ENCODE measurements at places on chromosomes 3 and 15.
A peak's percentile ranks its signal among the peaks of the same experiment; 100 is the strongest.

DNA sequence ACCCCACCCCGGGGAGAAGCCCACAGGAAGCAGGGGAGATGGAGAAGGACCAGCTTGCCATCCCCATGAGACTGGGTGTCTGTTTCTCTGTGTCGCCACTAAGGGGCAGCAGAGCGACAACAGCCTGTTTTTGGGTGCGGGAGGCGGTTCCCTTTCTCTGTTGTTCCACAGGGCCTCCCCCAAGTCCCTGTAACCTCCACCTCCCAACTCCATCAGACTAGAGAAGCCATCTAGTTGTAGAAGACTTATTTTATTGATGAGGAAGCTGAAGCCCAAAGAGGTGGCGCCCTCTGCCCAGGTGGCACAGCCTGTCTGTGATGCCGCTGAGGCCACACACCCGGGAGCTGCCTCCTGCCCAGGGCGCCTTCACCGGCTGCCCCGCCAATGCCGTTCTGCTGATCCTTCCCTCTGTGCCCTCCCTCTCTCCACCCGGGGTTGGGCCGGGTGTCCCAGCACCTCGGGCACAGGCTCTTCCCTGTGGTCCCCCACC lies 3.9 kb upstream of the CCDC9B start:
- peak; percentile 80 for DNase-seq

DNA sequence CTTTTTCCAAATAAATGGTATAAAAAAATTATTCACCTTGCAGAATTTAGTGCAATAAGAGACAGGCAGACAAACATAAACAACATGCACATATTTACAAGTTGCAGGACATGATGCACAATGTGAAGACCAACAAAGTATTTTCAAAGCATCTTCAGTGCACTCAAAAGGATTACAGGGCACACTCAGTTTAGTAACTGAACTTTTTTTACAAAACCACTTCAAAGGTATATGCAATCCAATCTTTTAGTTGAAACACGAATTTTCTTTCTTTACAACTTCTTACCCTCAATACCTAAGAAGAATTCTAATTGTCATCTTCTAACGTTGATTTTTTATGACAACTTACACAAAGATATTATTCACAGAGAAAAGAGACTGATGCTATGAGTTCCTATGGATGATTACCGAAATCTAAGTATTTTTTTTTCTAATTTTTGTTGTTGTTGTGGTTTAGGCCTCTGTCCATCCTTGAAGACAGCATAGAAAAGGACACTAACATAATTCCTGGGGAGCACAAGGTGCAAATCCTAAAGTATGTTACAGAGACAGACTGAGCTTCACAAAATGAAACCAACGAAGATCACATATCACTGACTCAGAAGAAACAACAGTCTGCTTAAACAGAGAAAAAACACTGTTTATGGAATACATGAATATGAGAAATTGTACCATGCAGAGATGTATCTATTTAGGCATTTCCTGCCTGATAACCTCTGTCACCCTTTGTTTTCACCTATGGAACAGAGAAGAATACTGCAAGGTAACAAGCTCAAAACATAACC lies 50.3 kb downstream of the ZMAT3 start:
- no peak for DNase-seq

DNA sequence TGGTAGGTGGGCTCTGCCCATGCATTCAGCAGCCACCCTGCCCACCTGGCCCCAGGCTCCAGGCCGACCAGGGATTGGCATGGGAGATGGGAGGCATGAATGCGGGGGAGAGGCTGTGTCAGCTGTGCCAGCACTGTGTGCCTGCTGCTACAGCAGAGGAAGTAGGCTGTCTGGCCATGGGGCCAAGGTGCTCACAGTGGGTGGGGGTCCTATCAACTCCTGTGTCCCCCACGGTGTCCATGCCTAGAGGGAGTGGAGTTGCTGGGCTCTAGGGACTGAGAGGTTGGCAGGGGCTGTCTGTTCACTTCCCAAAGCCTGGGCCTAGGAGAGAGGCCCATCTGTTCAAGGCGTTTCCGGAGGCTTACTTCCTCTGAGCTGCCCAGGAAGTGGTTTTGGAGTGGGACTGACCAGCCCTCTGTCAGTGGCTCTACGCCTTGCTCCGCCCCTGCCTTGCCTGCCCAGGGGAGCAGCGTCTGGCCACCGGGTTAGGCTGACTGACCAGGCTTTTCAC lies 5.8 kb downstream of the PRKCD start:
- peak; percentile 92 for DNase-seq

- no peak for DNase-seq
Measured at GRCh38 chr3:150168698-150169097, 198.0 kb upstream of the PFN2 start.

DNA sequence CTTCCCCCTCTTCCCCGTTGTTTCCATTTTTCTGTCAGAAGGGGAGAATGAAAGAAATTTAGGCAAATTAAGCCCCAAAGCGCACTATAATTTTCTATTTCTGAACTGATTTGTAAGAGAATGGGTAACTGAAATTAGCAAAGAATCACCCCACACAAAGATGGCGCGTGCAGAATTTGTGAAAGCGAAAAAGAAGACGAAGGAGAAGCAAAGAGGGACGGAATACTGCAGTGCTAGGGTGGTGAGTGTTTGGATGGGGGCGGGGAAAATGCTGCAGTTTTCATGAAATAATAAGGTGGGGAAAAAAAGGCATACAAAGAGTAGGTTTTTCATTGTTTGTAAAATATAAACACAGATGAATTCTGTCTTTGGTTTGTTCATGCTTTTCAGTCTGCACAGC lies 4.6 kb upstream of the CTNNB1 start:
- DNase-seq: no peak

All from AG08396 (cell line).